ENCODE measurements at places on chromosomes 3 and 15.
A peak's percentile ranks its signal among the peaks of the same experiment; 100 is the strongest.

- no peak for DNase-seq
Observed at GRCh38 chr3:64138656-64139375, 86.5 kb downstream of the PRICKLE2 start.

DNA sequence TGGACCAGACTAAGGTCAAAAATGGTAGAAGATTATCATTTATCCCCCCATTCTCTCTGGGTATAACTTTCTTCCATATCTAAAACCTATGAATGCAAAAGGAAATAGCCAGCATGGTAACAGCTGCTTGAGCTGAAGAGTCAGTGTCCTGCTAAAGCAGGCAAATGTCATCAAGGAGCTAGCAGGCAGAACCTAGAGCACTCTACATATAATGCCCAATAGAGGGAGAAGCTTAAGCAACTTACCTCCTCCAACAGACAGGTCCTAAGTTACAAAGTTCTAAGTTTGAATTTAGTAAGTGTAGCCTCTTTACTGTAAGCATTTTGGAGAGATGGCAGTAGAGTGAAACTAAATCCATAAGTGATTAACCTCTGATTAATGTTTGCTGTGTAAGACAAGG, 7.7 kb downstream of the RAF1 start:
- no peak for DNase-seq

DNA sequence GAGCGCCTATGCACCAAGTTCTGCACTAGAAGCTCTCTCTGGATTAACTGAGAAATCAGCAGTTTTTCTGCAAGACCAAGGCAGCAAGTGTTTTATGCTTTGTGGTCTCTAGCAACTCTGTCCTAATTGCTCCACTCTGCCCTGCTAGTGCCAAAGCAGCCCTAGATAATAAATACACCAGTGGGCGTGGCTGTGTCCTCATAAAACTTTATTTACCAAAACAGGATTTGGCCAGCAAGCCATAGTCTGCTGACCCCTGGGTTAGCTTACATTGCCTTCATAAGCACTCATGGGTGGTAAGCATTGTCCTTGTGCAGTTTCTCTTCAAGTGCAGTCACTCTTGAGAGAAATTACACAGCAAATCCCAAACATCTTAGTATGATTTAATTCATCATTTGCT, 30.7 kb upstream of the SLC24A5 start:
- DNase-seq: no peak

DNA sequence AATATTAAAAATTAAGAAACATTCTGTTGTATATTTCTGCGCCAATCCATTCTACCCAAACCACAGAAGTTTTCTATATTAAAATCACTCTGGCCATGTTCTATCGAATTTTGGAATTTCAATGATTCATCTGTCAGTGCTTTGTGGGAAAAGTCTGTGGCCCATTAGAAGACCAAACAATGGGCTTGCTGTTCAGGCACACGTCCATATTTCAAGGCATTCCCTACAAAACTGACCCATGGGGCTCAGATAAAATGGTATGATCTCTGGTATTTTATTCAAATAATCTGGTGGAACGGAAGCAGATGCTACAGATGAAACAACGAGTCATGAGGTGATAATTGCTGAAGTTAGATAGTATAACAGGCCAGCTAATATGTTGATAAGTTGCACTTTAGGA, 12.4 kb downstream of the NPHP3 start:
- DNase-seq: no peak

- DNase-seq: no peak
Observed at GRCh38 chr3:53103397-53104296, 26.6 kb downstream of the RFT1 start.

- DNase-seq: no peak
Observed at GRCh38 chr3:277873-278272, 81.3 kb downstream of the CHL1 start.

DNA sequence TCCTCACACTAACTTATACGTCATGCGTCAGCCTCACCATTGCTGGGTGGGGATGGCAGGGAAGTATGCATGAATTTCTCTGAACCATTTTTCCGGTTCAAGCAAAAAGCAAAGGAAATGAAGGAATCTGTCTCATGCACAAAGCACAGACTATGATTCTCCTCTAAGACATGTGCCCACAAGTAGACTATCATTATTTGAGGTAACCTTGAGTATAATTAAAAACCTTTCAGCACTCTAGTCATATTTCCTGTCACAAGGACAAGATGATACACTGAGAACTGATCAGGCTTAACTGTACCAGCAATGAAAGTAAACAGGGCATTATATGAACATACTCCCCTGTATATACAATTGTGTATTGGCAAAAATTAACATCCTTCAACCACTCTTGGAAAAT, 56.7 kb upstream of the TSC22D2 start:
- peak; percentile 52 for DNase-seq

GRCh38 chr3:177729956-177730681, 532.8 kb upstream of the TBL1XR1 start:
- no peak for DNase-seq

DNA sequence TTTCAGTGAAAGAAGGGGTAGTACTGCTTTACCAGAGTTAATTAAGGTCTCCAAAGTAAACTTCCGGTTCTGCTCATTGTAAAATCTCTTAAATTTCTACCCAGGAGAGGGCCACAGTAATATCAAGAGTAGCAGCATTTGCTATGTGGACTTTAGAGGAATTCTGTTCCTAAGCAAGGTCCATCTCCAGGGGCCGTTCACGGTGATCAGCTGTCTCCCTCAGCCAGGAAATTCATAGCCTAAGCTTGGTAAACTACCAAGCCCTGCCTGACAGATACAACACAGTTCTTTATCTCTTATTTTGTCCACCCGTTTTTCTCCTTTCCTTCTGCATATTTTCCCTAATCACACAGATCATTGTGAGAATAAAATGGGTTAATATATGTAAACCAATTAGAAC, 2.3 kb downstream of the DUT start:
- DNase-seq: no peak

DNA sequence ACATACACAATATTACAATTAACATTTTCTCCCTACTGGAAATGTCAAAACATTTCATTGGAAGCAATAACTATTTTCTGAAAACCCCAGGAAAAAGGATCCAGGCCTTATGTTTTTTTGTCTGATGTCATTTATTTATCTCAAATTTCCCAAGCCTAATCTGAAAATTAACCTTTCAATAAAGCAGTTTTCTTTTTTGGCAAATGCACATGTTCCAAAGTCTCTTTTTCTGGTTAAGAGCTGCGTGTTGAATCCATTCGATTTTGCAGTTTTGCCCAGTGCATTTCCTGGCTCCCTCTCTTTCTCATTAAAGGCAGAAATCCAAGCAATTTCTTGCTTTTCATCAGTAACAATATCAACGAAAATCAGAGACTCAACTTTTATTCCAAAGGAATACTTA, 222.3 kb downstream of the NR1D2 start:
- no peak for DNase-seq

DNA sequence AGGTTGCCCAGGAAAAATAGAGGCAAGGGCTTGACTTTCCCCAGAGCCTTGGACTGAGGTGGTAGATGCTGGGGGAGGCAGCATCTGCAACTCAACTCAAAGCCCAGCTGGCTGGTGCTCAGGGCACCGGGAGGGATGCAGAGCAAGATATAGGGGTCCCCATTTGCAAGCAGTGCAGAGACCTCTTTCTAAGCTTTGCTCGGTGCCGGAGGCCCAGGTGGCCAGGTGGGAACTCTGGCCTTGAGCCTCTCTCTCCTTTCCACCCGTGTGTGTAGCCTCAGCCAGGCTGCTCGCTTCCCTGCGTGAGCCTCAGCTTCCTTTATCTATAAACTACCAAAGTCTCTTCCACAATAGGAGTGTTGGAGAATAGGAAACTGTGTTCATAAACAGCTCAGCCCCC, 36.5 kb downstream of the SLC6A6 start:
- DNase-seq: no peak

GRCh38 chr3:197753263-197753662, 3.6 kb downstream of the FYTTD1 start:
- DNase-seq: no peak

DNA sequence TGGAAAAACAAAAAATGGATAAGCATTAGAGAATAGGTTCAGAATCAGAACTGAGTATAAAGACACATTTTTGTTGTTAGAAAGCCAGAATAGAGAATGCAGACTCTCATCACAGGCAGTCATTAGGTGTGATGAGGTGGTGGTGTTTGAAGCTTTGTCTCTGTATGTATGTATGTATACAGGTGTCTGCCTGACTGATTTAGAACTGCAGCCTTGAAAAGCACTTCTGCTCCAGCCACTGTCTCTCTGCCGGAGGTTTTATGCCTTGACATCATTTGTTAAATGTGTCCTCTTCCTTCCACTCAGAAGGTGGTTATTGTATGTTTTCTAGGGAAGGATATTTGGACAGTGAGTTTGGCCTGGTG, 80.7 kb upstream of the ZBED2 start:
- DNase-seq: no peak

GRCh38 chr15:87582169-87582568, 674.4 kb downstream of the NTRK3 start:
- DNase-seq: no peak

GRCh38 chr15:27706300-27706699, 392.8 kb downstream of the OCA2 start:
- no peak for DNase-seq

DNA sequence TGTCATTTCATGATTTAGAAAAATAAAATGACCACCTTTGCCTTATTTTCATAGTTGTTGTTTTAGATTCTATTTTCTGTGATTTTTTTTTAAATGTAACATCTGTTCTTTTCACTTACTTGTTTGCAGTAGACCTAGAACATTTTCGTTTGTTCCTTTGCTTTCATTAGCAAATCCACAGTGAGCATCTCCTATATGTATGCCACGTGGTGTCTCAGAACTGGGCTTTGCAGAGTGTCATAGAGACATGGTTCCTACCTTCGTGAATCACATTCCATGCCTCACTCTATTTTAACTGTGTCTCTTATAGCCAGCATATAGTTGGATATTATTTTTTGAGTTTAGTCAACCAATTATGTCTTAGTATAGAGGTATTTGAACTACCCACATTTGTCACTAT, 118.2 kb downstream of the KLF13 start:
- no peak for DNase-seq

DNA sequence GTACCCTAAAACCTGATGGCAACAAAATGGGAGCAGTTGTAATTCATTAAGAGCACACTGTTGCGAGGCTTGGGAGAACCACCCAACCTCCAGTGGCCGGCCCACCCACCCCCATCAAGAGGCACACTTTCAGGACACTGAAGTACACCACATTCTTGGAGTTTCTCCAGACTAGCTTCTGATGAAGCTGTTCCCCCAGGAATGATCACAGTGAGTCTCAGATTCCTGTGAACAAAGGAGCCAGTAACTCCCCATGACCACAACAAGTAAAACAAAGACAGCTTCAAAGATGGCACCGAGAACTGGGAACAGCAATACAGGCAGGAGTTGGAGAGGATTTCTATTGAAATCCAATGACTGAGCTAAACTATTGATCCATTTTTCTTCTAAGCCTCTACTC, 126.0 kb downstream of the ST8SIA2 start:
- no peak for DNase-seq

- DNase-seq: peak; percentile 29
Observed at GRCh38 chr3:133927540-133928066, 31.9 kb upstream of the RAB6B start.

- no peak for DNase-seq
Observed at GRCh38 chr3:12234192-12234591, 54.7 kb upstream of the PPARG start.

GRCh38 chr15:99257107-99257750, 5.9 kb downstream of the LRRC28 start:
- no peak for DNase-seq

DNA sequence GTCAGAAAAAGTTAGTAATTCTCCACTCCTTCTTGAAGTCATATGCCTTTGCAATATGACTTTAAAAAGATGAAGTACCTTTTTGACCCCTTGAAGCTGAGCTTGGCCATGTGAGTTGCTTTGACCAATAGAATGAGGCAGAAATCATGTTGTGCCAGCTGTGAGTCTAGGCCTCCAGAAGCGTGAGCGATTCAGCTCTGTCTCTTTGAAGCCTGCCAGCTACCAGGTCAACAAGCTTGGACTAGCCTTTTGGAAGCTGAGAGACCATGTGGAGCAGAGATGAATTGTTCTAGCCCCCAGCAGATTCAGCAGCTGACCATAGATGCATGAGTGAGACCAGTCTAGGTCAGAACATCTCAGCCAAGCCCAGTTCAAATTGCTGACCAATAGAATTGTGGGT, 69.8 kb upstream of the EOMES start:
- no peak for DNase-seq

DNA sequence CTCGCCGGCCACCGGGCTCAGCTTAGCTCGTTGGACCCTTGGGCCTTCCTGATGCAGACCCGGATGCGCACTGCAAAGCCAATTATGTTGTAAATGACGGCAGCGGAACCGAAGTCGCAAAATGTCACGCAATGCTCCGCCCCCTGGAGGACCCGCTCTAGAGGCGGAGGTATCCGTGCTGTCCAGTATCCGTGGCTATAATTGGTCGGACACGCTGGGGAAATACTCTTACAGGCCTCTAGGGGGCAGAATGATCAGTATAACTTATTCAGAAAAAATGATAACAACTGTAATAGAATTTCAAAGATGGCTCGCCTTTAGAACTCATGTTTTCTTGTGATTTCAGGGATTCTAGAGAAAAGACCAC, at the start of gene PRR23B:
Gene PRR23B (minus strand): TSS at position 59 of the 367 bp plus-strand sequence. CDS start 265 bp downstream, outside the sequence.
- DNase-seq: no peak

DNA sequence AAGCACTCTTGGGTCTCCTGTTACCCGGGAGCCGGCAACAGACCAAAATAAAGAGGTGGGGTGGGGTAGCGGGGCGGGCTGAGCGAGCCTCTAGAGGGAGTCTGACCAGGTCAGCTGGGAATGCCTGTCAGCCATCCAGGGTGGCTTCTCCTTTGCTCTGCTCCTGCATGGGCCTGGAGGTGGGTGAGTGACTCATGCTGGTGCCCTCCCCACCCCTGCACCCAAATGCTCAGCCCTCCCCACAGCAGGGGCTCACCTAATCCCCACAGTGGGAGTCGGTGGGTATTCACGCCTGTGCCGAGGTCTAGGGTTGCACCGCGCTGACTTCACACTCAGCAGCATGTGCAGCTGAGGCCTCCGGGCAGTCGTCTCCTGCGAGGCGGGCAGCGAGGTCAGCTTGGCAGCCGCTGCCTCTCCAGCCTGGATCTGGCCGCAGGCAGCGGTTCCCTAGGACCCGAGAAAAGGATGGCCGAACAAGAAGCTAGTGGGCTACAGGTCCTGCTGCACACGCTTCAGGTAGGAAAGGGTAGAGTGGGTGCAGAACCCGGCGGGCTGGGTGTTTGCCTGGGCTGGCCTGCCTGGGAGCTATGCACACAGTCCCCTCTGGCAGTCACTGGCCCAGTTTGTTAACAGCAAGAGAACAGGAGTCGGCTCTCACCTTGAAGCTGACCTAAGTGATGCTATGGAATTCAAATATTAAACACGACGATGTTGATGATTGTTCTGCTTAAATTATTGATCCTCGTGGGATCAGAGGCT, at the start of gene AGBL1:
Gene AGBL1 (plus strand): TSS at position 364 of the 759 bp plus-strand sequence.
- no peak for DNase-seq

DNA sequence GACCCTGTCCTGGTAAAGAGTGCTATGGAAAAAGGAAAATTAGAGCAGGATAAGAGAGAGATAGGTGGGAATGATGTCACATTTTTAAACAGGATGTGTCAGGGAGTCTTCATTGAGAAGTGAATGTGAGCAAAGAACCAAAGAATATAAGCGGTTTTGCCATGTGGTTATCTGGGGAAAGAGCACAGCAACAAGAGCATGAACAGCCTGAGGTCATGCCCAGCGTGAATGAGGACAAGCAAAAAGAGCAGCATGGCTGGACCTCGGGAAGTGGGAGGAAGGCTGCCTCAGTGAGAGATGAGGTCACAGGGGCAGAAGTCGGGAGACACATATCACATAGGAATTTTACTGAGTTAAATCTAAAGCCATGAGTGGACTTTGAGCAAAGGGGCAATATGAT, 82.8 kb upstream of the HES1 start:
- no peak for DNase-seq

All from RWPE1 (cell line).